ENCODE measurements at places on chromosomes 2 and 18.

- DNase-seq = no peak
These were observed 467.3 kb upstream of the ETAA1 start for GRCh38 chr2:66929632-66930338.

DNA sequence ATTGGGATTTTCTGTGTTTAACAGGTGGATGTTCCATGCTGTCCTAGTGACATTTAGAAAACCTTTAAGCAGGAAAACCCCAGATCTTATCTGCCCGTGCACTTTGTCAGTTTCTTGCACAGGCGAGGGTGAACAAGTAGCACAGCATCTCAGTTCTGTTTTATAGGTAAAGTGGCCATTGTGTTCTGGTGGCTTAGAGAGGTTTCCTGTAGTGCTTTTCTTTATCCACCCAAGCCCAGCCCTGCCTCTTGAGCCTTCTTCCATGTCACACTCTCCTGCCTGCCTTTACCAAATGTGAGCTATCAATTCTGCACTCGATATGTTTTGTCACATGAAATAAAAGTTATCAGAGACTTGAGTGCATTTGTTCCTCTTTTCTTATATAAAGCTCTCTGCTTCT lies 135.3 kb upstream of the NOSTRIN start:
- DNase-seq = no peak

- no peak for DNase-seq
These were observed 81.8 kb downstream of the CERKL start for GRCh38 chr2:181575024-181575649.

GRCh38 chr2:164436131-164436530 lies 185.2 kb downstream of the GRB14 start:
- no peak for DNase-seq

DNA sequence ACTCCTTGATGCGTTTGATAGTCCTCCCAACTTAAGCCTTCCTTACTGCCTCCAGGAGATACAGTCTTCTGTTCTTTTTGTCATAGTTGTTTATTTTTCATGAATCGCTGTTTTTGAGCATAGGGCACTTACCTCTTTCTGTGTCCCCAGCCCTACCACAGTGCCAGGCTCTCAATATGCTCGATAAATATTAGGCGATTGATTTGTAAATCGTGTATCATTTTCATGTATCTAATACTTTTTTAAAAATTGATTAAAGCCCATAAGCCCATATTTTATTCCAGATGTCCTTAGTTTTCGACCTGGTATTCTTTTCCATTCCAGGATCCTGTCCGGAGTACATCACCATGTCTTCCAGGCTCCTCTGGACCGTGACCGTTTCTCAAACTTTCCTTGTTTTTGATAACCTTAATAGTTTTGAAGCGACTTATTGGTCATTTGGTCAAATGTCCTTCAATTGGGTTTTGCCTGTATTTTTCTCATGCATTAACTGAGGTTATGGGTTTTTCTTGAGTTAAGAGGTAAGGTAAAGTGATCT lies 444 bp upstream of the MMADHC start:
- DNase-seq = no peak

DNA sequence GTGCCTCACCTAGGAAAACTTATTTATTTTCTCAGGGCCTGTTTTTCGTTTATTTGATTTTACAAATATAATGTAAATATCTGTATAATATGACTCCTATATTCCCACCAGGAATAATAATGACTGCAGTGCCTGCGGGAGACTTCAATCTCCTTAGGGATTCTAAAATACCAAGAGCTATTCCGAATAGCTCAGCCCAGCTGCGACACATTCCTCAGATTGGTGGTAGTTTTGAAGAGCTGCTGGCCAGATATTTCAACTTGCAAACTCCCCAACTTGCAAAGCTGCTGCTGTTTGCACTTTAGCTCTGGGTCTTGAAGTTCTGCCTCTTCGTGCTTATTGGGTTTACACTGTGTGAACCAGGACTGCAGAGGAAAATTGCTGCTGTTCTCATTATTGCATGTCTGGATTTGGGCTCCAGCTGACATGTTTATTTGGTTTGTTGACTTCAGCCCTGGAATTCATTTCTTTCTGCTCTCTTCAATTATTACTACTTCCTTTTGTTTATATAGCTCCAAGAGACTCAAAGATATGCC lies 480.2 kb upstream of the CHST9 start:
- no peak for DNase-seq

DNA sequence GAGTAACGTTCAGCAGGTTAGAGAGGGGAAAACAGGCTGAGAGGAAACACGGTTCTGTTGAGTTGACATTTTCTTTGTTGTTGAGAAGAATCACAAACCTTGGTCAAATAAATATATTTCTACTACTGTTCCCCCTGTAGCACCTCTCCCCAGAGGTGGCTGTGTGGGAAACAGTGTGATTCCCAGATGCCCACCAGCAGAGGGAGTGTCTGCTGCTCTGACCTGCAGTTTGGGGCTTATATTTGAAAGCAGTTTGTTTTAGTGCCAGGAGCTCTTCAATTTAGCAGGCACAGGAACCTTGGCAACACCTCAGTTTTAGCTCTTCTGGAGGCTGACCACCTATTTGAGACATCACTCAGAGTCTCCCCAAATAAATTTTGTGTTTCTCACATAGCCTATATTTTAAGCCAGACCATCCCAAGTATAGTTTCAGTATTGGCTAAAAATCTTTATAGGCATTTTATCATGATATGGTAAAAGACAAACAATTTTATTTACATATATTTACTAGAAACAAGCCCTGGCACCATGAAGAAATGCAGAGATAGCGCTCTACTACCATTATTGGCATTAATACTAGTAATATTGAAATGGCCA lies 75.7 kb downstream of the PIK3C3 start:
- DNase-seq = no peak

- no peak for DNase-seq
These were observed 120.9 kb downstream of the FSIP2 start for GRCh38 chr2:185859506-185859905.

DNA sequence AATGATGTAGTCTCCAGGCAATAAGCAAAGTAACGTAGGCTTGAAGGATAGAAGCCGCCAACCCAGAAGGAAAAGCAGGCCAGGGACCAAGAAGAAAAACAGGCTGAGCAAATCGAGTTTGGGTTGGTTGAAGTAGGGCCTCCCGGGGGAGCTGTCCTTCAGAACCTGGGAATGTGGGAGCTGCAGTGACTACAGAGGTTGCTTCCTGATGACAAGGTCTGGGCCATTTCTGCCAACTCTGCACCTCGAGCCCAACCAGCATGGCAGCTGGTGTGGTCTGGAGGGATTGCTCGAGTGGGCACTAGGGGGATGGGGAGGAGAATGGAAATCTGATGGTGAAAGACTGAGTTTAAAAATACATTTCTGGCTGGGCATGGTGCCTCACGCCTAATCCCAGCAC lies 14.1 kb downstream of the ACMSD start:
- DNase-seq = no peak

- DNase-seq = no peak
These were observed 497.9 kb upstream of the FANCL start for GRCh38 chr2:58739033-58739432.

GRCh38 chr2:110146183-110146944 lies 30.7 kb upstream of the MALL start:
- DNase-seq = no peak

- no peak for DNase-seq
These were observed 25.2 kb upstream of the OTOS start for GRCh38 chr2:240165661-240166060.

- DNase-seq = no peak
These were observed 107.0 kb downstream of the BCL2L11 start for GRCh38 chr2:111227716-111228141.

- DNase-seq = no peak
These were observed 674 bp downstream of the EVX2 start for GRCh38 chr2:176082824-176083751.
